Stimulated activated CD4-positive, alpha-beta T cell treated with anti-CD3 and anti-CD28 coated beads, TNF-alpha, amount 100 ng/mL, for 1 hour (primary cell): ENCODE measurements at places on chromosomes 5 and 9.

DNA sequence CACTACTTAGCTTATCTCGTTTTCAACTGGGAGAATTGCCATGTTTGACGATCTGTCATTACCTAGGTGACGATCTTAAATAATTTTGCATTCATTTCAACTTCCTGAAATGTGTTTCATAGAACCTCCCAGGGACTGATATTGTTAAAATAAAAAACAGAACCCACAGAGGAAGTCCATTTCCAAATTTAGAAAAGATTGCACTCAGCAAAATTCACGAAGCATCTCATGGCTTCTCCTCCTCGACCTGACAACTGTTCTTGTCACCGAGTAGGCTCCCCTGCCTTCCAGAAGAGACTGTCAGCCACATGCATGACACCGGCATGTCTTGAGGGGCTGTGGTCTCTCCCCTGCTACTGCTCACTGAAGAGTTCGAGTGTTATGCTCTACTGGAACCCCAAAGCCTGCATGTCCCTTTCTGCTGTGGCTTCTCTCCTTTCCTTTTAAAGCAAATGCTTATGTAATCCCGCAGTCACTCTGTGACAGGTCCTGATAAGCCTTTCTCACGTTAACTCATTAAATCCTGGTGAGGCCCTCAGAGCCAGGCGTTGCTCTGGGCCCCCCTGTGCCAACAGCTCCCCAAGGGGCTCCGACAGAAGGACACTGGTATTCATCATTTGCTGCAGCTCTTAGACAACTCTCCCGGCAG lies 26.8 kb upstream of the ANKRD33B start:
- DNase-seq, result no peak

DNA sequence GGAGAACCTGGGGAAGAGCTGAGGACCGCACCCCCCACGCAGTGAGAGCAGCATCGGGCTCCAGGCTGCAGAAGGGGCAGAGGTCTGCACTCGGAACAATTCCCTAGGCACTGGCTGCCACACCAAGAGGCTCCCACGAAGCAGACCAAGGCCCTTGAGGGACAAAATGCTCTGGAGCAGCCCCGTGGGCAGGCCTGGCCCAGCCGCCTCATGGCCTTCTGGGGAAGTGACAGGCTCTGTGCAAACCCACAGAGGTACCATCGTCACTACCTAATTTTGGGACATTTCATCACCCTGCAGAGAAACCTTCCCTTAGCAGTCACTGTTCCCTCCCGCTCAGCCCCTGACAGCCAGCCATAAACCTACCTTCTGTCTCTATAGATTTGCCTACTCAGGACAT lies 15.9 kb downstream of the FBXW5 start:
- DNase-seq, result no peak

- DNase-seq, result no peak
Measured at GRCh38 chr9:89365532-89365912, 47.2 kb downstream of the SECISBP2 start.

GRCh38 chr5:141734501-141735229 lies 52.6 kb upstream of the ARAP3 start:
- no peak for DNase-seq

GRCh38 chr5:39024884-39025283 lies 49.3 kb downstream of the RICTOR start:
- no peak for DNase-seq

- no peak for DNase-seq
Measured at GRCh38 chr9:74735761-74736160, 152.0 kb downstream of the TRPM6 start.

GRCh38 chr5:142307146-142307890 lies 17.5 kb downstream of the SPRY4 start:
- DNase-seq, result no peak

DNA sequence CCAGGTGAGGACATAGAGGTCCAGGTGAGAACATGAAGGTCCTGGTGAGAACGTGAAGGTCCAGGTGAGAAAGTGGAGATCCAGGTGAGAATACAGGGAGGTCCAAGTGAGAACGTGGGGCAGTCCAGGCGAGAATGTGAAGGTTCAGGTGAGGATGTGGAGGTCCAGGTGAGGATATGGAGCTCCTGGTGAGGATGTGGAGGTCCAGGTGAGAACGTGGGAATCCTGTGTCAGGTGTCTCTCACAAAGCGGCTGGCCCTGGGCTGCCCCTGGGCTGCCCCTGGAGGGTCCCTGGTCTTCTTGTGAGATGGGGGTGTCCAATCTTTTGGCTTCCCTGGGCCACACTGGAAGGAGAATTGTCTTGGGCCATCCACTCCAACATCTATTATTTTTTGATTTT lies 133.4 kb downstream of the MRPL36 start:
- no peak for DNase-seq

DNA sequence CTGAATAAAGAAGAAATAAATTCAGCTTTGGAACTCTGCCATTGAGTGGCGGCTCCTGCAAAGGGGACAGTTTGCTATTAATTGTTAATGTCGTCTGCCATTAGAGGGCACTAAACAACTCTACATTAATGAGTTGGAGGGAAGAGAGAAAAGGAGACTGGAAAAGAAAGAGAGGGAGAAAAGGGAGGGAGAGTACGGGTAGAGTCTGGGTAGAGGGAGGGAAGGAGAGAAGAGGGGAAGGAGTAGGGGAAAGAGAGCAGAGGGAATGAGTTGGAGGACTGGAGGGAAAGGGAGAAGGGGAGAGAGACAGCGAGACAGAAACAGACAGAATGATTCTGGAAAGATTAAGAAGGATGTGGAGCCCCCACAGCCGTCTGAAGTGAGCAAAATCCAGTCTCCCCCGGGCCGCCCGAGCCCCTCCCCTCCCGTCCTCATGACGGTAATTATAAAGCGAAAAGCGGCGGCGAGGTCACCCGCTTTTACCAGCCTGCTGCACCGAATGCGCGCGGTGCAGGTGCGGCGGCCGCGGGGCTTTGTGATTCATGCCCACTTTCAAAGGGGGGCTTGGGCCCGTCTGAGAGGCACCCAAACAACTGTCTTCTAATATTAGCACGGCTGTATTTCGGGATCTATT lies 1.9 kb upstream of the FST start:
- no peak for DNase-seq

GRCh38 chr5:88518131-88519016 lies 249.7 kb upstream of the TMEM161B start:
- no peak for DNase-seq

DNA sequence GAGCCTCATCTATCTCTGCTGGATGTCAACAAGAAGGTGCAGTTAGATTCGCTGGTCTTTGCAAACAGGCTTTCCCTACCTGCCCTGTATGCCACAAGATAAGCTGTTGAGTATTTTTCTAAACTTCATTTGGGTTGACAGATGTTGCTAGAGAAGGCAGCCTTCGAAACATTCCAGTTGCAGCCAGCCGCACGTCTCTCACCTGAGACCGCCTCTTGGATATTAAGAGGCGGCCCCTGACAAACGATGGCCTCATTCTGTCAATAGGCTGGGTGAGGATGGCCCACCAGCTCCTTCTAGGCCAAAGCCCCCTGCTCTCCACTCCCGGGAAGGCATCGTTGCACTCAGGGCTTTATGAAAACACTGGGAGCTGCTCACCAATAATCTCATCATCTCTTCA lies 181.6 kb downstream of the DAB2IP start:
- no peak for DNase-seq

DNA sequence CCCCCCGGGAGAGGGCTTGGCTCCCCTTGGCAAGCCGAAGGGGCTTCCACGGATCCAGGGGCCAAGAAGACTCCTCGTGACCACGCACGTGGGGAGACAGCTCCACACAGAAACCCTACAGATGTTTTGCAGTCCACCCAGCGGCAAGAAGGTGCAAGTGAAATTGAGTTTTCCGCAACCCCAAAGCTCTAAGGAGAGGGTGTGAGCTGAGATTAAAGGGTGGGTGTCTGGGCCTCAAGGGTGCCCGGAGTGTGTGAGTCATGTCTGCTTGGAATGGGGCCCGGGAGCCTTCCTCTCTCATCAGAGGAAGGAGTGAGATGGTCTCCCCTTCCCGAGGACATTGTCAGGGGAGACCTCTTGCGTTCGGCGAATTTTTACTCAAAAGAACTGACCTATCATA lies 79.1 kb downstream of the OLFM1 start:
- no peak for DNase-seq

DNA sequence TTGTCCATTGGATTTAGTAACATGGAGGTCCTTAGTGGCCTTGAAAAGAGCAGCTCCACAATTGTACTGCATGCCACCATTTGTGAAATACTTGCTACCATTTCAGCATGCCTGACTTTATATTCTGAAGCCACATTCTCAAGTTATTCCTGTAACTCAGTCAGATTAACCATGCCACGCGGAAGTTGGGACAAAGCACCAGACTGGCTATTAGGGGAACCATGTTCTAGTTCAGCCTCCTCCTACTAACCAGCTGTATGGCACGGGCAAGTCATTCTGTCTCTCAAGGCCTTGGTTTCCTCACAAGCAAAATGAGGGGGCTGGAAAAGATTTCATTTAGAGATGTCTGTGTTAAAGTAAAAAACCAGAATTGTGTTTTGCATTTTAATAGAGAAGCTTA lies 418.0 kb downstream of the PLK2 start:
- no peak for DNase-seq

DNA sequence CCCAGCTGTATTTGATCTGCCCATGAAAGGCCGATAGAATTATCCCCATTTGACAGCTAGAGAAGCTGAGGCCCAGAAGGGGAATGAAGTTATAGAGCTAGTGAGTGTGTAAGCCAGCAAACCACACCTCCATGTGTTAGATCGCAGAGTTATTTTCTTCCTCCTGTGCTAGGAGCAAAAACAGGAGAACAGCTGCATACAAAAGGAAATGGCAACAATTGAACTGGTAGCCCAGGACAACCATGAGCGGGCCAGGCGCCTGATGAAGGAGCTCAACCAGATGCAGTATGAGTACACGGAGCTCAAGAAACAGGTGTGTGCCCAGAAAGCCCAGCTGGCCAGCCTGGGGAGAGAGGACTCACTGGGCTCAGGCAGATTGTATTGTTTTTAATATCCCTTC lies 30.4 kb downstream of the RAB14 start:
- DNase-seq, result no peak

GRCh38 chr5:150595466-150596031 lies 44.9 kb upstream of the SYNPO start:
- no peak for DNase-seq

- no peak for DNase-seq
Measured at GRCh38 chr9:115444959-115445358, 327.0 kb upstream of the TNC start.

- DNase-seq, result no peak
Measured at GRCh38 chr5:72005671-72006070, 101.6 kb upstream of the MAP1B start.

- no peak for DNase-seq
Measured at GRCh38 chr9:112049811-112050516, 125.1 kb downstream of the SUSD1 start.

DNA sequence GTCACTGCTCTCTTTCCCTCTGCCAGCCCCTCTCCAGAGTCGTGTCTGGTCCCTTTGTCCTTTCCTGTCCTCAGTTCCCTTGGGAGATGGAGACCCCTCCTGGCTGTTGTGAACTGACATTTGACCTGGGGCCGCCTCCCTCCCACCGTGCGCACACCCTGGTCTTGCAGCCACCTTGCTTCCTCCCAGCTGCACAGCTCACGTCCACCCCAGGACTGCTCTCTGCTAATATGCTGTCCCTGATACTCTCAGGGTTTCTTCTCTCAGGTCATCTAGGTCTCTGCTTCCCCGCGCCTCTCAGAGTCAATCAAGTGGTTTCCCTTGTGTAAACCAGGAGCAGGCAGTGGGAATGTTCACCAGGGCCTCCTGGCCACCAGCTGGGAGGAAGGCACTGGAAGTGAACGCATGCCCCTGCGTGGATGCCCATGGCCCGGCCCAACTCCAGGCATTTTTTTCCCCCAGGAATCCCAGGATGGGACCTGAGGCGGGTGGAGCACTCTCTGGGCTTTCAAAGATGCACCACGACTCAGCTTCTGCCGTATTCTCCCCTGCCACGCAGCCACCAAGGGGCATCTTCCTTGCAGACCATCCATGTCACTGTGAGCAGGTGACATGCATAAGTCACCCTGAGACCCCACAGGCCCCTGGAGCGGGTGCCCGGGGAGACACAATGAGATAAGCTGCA lies 142.4 kb downstream of the OLFM1 start:
- DNase-seq, result no peak

- no peak for DNase-seq
Measured at GRCh38 chr9:116451500-116452115, 235.5 kb upstream of the TRIM32 start.

DNA sequence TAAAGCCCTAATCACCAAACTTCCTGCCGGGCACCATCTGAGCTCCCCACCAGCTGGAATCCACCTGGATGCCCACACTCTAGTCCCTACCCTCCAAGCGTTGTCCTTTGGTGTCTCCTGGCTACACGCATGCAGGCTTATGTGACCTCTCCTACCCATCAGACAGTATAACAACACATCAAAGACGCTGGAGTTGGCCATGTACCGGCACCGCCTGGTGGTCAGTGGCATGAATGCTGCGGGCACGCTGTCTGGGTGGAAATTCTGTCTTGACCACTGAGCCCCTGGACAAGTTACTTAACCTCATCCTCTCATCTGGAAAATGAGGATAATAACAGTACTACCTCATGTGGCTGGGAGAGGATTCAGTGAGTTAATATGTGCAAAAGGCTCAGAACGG lies 23.4 kb upstream of the CORO2A start:
- DNase-seq, result no peak

- DNase-seq, result no peak
Measured at GRCh38 chr9:130955947-130956621, 17.0 kb upstream of the FIBCD1 start.

- no peak for DNase-seq
Measured at GRCh38 chr5:128009403-128009802, 74.2 kb upstream of the SLC12A2 start.

- DNase-seq, result no peak
Measured at GRCh38 chr9:3500044-3500443, 25.8 kb downstream of the RFX3 start.

DNA sequence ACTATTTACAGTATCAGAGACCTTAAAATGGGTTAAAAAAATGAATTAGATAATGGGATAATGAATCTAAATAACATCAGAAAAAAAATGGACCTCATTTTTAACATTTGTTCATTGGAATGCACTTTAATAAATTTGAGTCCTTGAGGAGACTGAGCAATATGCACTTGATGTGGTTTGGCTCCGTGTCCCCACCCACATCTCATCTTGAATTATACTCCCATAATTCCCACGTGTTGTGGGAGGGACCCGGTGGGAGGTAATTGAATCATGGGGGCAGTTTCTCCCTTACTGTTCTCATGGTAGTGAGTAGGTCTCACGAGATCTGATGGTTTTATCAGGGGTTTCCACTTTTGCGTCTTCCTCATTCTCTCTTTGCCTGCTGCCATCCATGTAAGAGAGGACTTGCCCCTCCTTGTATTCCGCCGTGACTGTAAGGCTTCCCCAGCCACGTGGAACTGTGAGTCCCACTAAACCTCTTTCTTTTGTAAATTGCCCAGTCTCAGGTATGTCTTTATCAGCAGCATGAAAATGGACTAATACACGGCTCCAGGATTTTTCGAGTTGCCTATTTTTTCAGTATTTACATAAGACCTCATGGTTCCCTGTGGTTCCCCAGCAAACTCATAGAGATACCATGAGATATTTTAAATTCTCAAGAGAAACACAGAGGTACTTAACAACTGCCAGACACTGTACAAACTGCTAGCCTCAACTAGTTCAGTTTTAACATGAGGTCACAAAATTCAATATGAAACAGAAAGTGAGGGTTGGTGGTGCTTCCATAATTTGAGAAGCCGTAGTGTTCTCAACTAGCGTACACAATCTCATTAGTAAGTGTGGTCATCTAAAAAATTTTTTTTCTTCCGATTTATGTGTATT lies 128.3 kb downstream of the TLE1 start:
- DNase-seq, result no peak
